Nephron progenitor cell (in vitro differentiated cells): ENCODE measurements at places on chromosomes 5 and 9.

DNA sequence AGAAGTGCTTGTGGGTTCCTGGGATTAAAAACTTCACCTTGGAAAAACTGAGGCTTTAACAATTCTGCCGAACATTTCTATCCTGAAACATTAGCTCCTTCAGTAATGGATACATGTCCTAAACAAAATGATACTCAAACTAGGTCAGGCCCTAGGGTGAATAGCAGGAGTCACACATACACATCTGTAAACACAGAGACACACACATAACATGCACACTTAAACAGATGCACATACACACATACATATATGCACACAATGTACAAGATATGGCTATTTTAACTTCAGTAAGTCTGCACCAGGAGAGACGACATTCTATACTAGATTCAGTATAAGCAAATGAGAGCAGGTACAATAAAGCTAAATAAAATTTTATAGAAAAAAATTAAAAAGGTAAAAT is 124.4 kb downstream of the DCP2 start:
- H3K4me1 ChIP-seq: peaks cover 49% of the 10 kb centered on the region
- DNase-seq: no peak
- no peak overlapping the region for H3K4me3 ChIP-seq
- no peaks in the 10 kb centered on the region for H3K27me3 ChIP-seq

- no peaks in the 10 kb centered on the region for H3K36me3 ChIP-seq
- H3K4me3 ChIP-seq: no peak overlapping the region
- H3K4me1 ChIP-seq: peaks cover 28% of the 10 kb centered on the region
- no peak for DNase-seq
- peaks cover 13% of the 10 kb centered on the region for H3K27me3 ChIP-seq
- no peak overlapping the region for H3K27ac ChIP-seq
These were observed 416.1 kb downstream of the TMEM38B start for GRCh38 chr9:106110483-106110882.

GRCh38 chr9:35882263-35882848 is 12.2 kb upstream of the OR13J1 start:
- H3K36me3 ChIP-seq: no peaks in the 10 kb centered on the region
- peak; percentile 90 for DNase-seq
- H3K27ac ChIP-seq: no peak overlapping the region
- no peak overlapping the region for H3K4me3 ChIP-seq

DNA sequence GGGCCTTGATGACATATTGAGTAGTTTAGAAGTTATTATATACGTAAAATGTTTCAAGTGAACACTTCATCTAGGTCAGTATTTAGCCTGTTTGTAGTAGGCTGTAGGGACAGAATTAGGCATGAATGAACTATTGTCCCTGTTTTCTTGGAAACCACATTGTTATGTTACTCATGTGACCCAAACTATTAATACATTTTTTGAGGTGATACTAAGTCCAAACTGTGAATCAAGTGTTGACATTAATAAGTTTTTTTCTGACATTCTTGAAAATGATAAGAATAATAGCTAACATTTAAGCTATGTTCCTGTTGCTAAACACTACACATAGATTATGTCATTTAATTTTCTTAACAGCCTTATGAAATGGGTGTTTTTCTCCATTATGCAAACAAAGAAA is 1642.7 kb upstream of the WWC1 start:
- no peak for DNase-seq
- no peaks in the 10 kb centered on the region for H3K4me1 ChIP-seq
- H3K4me3 ChIP-seq: no peak overlapping the region
- H3K36me3 ChIP-seq: no peaks in the 10 kb centered on the region

GRCh38 chr9:94586814-94587213 is 6.8 kb downstream of the FBP2 start:
- no peak overlapping the region for H3K27ac ChIP-seq
- H3K27me3 ChIP-seq: peaks cover 18% of the 10 kb centered on the region
- peaks cover 5% of the 10 kb centered on the region for H3K4me1 ChIP-seq
- H3K4me3 ChIP-seq: no peak overlapping the region

- H3K4me3 ChIP-seq: no peak overlapping the region
- no peak overlapping the region for H3K27ac ChIP-seq
- H3K27me3 ChIP-seq: peaks cover 3% of the 10 kb centered on the region
- no peaks in the 10 kb centered on the region for H3K36me3 ChIP-seq
- peaks cover 55% of the 10 kb centered on the region for H3K4me1 ChIP-seq
These were observed 38.7 kb upstream of the SEMA4D start for GRCh38 chr9:89536600-89536999.

GRCh38 chr9:94160594-94161501 is 76.6 kb downstream of the PTPDC1 start:
- DNase-seq: no peak
- peaks cover 38% of the 10 kb centered on the region for H3K4me1 ChIP-seq
- H3K4me3 ChIP-seq: no peak overlapping the region
- H3K27me3 ChIP-seq: peaks cover 2% of the 10 kb centered on the region

DNA sequence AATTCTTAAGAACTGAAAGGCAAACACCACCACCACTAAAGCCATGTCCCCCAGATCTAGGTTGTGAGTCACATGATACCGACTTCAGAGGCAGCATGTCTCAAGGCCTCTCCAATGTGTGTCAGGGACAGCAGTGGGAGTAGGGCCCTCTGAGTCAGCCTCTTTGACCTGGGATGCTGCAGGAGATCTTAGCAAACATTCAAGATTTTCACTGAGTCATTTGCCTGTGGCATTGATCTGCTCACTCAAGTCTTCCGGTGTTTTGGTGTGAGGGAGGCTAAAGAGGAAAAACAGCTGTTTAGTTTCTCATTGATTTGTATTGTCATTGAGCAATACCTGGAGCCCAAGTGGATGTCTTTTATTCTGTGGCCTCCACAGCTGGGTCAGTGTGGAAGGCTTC is 36.1 kb downstream of the TMC1 start:
- H3K36me3 ChIP-seq: no peaks in the 10 kb centered on the region
- H3K4me3 ChIP-seq: no peak overlapping the region
- peaks cover 33% of the 10 kb centered on the region for H3K4me1 ChIP-seq

DNA sequence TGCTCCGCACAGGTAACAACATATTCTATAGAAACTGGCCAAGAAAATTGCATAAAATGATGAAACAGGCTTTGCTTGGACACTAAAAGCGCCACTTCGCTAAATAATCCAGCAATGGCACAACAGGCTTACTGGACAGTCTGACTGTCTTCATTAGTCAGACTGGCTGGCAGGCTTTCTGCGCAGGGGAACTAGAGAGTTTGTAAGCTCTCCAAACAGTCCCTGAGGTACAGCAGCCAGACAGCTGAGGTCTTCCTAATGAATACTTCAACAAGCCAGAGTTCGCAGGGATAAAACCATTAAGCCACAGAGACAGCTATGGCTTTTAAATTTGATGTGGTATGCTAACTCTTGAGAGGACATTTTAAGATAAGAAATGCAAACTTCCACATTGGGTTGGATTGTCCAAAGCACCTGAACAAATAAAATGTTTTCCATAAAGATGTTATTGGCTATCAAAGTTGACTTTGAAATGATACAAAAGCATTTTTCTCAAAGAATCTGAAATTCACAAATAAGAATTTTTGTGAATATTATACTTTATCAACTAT is 20.7 kb downstream of the PLK2 start:
- H3K4me3 ChIP-seq: no peak overlapping the region
- no peaks in the 10 kb centered on the region for H3K36me3 ChIP-seq
- no peaks in the 10 kb centered on the region for H3K4me1 ChIP-seq
- DNase-seq: no peak
- H3K27me3 ChIP-seq: no peaks in the 10 kb centered on the region

DNA sequence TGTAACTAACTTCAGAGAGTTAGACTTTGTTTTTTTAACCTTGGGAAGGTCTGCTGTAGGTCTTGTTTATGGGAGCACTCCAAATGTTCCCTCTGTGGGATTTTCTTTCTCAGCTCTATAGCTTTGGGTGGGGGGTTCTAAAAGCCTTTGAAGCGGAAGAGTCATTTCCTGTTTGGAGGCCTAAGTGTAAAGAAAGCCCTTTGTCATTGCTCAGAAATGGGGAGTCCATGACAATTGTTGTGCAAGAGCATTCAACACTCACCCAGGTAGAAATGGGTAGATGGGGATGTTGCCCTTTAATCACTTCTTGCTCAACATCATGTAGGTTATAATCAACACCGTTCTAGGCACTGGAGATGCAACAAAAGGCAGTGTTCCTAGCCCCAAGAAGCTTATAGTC is 30.3 kb upstream of the MAST4 start:
- H3K27me3 ChIP-seq: no peaks in the 10 kb centered on the region
- H3K4me3 ChIP-seq: no peak overlapping the region
- H3K27ac ChIP-seq: peak overlapping the region; percentile 62
- H3K36me3 ChIP-seq: peaks cover 7% of the 10 kb centered on the region
- peaks cover 12% of the 10 kb centered on the region for H3K4me1 ChIP-seq

DNA sequence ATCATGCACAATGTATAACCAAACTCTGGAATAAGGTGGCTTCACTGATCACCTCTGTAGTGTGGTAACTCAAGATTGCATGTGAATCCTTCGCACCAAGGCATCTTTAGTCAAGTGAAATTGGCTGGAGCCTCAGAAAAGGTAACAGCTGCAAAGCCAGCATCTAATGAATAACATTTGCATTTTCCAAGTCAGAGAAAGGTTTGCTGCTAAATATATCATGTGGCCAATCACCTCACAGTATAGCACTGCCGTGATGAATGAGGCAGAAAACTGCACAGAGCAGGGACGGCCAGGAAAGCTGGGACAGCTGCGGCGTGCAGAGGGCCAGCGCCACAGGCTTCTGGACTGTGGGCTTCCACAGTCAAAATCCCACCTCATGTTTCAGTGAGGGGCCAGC is 18.5 kb downstream of the MRPS27 start:
- no peaks in the 10 kb centered on the region for H3K27me3 ChIP-seq
- H3K36me3 ChIP-seq: peaks cover 55% of the 10 kb centered on the region
- no peak overlapping the region for H3K4me3 ChIP-seq
- H3K4me1 ChIP-seq: peaks cover 27% of the 10 kb centered on the region

GRCh38 chr5:19018822-19019221 is 969.2 kb downstream of the CDH18 start:
- no peak overlapping the region for H3K4me3 ChIP-seq
- no peaks in the 10 kb centered on the region for H3K4me1 ChIP-seq
- no peaks in the 10 kb centered on the region for H3K27me3 ChIP-seq
- no peaks in the 10 kb centered on the region for H3K36me3 ChIP-seq
- DNase-seq: no peak

DNA sequence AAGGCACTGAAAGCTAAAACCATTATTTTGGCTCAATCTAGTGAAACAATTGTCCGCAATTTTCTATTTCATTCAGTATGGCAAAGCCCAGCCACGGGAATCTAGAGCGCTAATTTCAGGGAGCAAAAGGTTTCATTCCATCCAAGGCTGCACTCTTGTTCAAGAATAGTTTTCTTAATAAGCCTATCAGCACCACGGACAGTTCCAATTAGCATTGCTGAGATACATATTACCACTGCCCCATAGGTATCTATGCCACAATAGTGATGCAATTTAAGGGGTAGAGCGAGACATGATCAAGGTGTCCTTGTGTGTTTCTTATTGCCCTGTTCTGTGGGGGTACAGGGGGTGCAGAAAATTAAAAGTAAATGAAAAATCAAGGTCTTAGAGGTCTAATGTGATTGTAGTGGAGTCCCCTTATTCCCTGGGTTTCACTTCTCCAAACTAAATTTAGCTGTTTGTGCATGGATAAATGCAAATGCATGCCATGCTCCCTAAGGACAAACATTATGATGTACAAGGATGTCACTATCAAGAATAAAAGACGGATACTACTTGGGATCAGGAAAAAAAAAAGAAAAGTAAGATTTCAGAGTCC is 45.5 kb downstream of the SPOCK1 start:
- no peak overlapping the region for H3K27ac ChIP-seq
- H3K36me3 ChIP-seq: no peaks in the 10 kb centered on the region
- peaks cover 10% of the 10 kb centered on the region for H3K27me3 ChIP-seq
- H3K4me1 ChIP-seq: no peaks in the 10 kb centered on the region
